Activated CD4-positive, alpha-beta T cell treated with anti-CD3 and anti-CD28 coated beads, Interleukin-2, amount 50 U/mL, for 48 hours (primary cell): ENCODE measurements at places on chromosomes 13 and 19.

- no peak for DNase-seq
Observed at GRCh38 chr13:76516013-76516412, 370.2 kb downstream of the KCTD12 start.

DNA sequence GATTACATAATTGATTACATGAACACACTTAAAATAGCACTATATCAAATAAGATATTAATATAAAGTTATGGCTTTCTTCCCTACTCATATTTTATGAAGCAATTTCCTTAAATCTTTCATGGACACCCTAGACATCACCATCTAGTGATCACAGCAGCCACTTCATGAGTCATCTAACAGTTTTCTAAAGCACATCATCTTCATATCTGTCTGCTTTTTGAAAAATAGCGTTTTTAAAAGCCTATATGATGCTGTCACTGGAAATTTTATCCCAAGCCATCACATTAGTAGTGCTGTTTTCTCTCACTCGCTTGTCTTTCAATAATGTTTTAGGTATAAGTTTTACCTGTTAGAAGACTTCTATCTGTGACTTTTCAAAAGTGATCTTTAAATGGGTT is 326.1 kb downstream of the SLITRK6 start:
- DNase-seq, result no peak

DNA sequence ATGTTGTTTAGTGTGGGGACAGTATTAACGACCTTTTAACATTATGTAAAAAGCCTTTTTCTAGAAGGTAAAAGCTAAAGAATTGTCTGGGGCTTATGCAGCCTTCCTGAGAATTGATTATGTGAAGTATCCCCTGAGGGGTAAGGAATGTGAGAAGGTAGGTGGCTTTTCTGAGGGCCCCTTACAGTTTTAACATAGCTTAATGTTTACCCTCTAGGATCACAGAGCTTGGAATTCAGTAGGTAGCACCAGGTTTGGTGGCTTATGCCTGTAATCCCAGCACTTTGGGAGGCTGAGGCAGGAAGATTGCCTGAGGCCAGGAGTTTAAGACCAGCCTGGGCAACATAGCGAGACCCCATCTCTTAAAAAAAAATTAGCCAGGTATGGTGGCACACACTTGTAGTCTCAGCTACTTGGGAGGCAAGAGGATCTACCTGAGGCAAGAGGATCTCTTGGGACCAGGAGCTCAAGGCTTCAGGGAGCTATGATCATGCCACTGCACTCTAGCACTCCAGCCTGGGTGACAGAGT is 101.3 kb downstream of the OLFM4 start:
- no peak for DNase-seq

DNA sequence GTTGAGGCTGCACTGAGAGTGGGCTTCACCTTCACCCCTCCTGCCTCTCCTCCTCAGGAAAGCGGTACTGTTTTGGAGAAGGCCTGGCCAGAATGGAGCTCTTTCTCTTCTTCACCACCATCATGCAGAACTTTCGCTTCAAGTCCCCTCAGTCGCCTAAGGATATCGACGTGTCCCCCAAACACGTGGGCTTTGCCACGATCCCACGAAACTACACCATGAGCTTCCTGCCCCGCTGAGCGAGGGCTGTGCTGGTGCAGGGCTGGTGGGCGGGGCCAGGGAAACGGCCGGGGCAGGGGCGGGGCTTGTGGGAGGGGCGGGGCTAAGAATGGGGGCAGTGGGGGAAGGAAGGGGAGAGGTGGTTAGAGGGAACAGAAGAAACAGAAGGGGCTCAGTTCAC is 7.5 kb downstream of the CYP2A13 start:
- DNase-seq, result no peak

GRCh38 chr19:32287811-32288227 is 57.6 kb upstream of the ZNF507 start:
- peak; percentile 42 for DNase-seq

DNA sequence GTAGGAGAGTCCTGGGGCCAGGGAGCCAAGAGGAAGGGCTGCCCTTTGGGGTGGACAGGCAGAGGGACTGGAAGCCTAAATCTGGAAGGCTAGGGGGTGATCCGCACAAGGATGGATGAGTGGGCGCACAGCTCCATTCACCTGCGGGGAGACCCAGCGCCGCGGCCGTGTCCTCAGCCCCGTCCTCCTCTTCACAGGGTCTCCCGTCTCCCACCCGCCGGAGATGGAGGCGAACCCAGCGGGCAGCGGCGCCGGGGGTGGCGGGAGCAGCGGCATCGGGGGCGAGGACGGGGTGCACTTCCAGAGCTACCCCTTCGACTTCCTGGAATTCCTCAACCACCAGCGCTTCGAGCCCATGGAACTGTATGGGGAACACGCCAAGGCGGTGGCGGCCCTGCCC is 7.9 kb downstream of the ZNF865 start:
- DNase-seq, result no peak

GRCh38 chr13:100917011-100917410 is 242.4 kb upstream of the TMTC4 start:
- no peak for DNase-seq

GRCh38 chr19:30565636-30566035 is 193.5 kb downstream of the ZNF536 start:
- DNase-seq, result no peak
